ENCODE measurements at places on chromosomes 2 and 18.

DNA sequence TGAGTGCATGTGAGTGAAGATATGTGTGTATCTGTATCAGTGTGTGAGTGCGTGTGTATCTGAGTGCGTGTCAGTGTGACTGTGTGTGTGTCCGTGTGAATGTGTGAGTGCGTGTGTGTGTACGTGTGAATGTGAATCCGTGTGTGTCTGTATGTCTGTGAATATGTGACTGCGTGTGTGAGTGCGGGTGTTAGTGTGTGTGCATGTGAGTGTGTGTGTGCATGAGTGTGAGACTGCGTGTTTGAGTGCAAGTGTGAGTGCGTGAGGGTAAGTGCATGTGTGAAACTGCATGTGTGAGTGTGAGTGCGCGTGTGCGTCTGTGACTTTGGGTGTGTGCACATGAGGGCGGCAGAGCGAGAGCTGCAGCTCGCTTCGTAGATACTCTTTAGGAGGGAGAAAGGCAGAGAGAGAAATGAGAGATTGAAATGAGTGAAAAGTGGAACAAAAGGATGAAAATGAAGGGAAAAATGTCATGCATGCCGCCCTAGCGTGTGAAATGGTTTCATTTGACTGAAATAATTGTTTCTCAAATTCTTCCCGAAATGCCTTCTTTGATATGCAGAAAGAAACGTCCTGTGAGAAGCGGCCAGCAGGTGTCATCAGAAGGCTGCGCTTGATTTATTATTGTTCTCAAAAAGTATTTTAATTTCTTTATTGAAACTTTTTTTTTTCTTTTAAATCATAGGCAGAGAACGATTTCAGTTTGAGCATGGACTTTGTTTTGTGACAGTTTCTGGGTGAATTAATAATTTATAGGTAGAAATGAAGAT is 25.6 kb downstream of the ZNF407 start:
- no peak for DNase-seq

GRCh38 chr2:222864296-222864695 is 3.5 kb downstream of the ACSL3 start:
- DNase-seq: no peak

DNA sequence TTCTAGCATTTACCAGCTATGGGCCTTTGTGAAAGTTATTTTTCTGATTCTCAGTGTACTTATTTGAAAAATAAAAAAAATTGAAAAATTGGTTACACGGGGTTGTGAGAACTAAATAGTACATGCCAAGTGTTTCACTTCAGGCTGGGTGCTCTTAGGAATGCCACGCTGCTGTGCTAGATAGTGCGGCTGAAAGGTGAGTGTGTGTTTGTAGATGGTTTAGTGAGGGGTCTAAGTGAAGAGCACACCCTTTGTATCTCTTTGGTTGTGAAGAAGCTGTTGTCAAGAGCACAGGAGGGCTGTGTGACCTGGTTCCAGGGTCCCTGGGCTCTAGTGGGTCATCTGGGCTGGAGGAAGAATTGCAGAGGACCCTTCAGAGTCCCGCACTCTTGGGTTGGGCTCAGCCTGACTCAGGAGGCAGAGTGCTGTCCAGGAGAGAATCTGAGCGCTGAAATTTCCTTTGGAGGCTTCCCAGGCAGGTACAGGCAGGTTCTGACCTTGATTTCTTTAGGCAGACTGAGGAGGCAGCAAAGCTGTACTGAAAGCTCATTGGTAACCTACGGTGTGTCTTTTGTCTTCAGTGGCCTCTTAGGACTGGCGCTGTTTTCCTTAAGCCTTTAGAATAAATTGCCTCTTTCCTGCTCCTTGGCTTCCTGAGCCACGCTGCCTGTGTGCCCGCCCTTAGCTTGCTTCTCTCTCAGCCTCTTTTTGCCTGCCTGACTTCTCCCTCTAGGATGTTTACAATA is 44.4 kb downstream of the MAP4K4 start:
- DNase-seq: no peak

DNA sequence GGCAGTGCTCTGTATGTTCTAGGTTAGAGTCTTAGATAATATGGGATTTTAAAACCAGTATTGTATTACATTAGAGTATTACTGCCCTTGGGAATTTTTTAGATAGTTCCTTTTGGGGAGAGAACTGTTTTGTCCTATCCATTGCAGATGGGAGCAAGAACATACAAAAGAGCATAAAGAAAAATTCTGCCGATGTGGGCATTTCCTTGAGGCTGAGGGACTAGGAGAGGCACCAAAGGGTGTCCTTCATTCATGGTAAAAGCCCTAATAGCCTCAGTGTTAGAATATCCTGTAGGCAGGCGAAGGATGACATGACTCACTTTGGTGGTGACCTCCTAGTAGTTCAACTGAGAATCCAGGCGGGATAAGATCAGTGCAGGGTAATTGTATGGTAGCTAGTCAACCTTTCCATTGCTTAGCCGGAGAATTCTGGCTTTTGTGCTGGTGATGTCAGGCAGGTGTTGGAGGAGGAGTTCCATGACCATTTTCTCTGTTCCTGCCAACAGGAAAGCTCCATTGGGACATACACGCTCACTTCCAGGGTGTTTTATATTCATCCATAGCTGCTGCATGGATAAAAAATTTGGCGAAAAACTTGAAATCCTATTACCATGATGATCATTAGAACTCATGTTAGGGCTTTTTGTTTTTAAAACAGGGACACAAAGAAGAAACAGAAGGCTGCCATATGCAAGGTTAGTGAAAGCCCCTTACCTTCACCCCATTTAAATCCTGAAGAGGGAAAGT is 28.1 kb downstream of the EPAS1 start:
- no peak for DNase-seq

DNA sequence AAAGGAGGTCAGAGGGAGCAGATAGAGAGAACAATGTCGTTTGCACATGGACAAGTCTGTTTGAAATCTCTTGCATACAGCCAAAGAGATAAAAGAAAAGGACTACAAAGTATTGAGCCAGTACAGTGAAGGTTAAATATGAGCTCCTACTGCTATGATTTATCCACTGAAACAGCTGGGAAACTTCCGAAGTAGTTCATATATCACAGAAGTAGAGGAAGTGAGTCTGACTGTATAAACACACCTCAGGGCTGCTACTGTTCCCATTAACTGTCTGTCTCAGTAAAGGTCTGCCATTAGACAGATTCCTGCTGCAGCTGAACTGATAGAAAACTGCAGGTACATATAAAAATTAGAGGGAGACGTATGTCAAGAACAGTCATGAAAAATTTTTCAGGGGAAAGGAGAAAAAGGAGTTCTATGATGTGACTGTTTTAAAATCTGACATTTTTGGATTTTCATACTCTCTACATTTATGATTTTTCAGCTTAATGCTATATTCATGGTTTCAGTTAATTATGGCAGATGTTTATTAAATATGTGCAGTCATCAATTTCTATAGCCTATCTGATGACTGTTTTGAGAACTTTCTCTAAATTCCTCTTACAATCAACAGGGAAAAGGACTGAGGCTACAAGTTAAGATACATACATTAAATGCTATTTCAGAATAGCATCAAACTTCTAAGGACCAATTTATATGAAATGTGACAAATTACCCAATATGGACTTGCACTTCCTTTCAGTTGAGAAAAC is 364.7 kb downstream of the ERBB4 start:
- no peak for DNase-seq

- no peak for DNase-seq
These were observed 34.9 kb downstream of the CABLES1 start for GRCh38 chr18:23170137-23170536.

DNA sequence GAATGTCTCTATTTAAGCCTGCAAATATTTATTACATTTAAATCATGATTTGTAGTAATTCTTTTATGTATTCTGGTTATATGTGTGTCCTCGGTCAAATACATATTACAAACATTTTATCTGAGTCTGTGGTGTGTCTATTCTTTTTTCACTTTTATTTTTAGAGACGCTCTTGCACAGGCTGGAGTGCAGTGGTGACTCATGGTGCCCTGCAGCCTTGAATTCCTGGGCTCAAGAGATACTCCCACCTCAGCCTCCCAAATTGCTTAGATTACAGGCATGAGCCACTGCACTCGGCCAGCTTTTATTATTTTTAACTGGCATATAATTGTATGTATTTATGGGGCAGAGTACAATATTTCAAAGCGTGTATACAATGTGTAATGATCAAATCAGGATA is 47.5 kb downstream of the ARID5A start:
- DNase-seq: no peak

DNA sequence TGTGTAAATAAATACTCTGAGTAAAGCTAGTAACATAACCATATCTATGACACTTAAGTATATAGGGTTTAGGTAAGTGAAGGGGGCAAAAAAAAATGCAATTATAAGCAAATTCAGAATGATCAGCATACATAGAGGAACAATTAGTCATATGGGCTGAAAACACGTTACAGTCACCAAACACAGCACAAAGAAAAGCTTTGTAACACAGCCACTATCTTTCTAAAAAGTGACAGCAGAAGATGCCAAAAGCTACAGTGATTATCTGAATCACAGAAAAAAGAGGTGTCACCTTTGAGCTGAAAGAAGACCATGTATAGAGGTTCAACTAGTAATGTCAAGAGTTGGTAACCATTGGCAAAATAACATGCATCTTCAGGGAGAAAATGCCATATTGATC is 115.5 kb downstream of the ERBB4 start:
- DNase-seq: no peak

DNA sequence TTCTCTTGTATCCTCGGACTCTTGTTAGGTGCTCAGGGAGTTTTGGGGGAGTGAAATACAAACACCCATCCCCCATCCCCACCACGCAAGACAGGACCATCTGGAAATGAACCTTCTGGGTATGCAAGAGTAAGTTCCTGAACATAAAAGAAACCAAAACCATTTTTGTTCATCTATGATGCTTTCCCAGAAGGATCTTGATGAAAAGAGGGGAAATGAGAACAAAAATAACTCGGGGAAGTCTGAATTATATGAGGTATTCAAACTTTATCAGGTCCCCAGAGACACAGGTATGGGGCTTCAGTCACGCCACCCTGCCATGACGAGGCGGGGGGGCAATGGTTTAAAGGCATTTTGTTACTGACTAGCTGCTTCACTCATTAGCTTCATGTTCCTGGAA is 68.6 kb upstream of the DNMT3A start:
- no peak for DNase-seq

- DNase-seq: no peak
These were observed 23.4 kb downstream of the EIF4E2 start for GRCh38 chr2:232573771-232574435.

All from stimulated activated CD4-positive, alpha-beta T cell treated with anti-CD3 and anti-CD28 coated beads, Interleukin-4, amount 100 ng/mL, for 24 hours (primary cell).